ENCODE measurements at places on chromosomes 12 and 14. TPM values are rescaled to one million over a fixed set of nuclear protein-coding genes. Genes with fewer than 3 reads are reported as not detected.

The ERBB3 gene
- 38.6 TPM for total RNA-seq

The LPAR5 gene
- 2.0 TPM for total RNA-seq

The IL23A gene
- total RNA-seq: 1.0 TPM

The STAC3 gene
- 5.0 TPM for total RNA-seq

The FAR2 gene
- total RNA-seq: 17.4 TPM

The AJUBA gene
- 39.5 TPM for total RNA-seq

The GALNT8 gene
- 0.09 TPM for total RNA-seq

The GLIPR1L2 gene
- total RNA-seq: 1.2 TPM

GRCh38 chr12:121774968-121775474 is 18.5 kb downstream of the RHOF start:
- no peaks in the 10 kb centered on the region for H3K27me3 ChIP-seq
- peak; percentile 61 for DNase-seq
- no peak overlapping the region for H3K4me3 ChIP-seq
- H3K27ac ChIP-seq: peak overlapping the region; percentile 48
- no peaks in the 10 kb centered on the region for H3K36me3 ChIP-seq

GRCh38 chr12:131831635-131832041 is 3.4 kb downstream of the MMP17 start:
- H3K36me3 ChIP-seq: no peaks in the 10 kb centered on the region
- peak overlapping the region; percentile 41 for H3K27ac ChIP-seq
- peaks cover 89% of the 10 kb centered on the region for H3K27me3 ChIP-seq
- peak overlapping the region; percentile 57 for H3K4me3 ChIP-seq
- DNase-seq: no peak

GRCh38 chr14:24887623-24888304 is 162.2 kb downstream of the STXBP6 start:
- DNase-seq: no peak
- no peaks in the 10 kb centered on the region for H3K36me3 ChIP-seq
- no peaks in the 10 kb centered on the region for H3K27me3 ChIP-seq
- no peak overlapping the region for H3K27ac ChIP-seq
- no peaks in the 10 kb centered on the region for H3K4me1 ChIP-seq

GRCh38 chr12:72432037-72432604 is 160.0 kb downstream of the TRHDE start:
- no peak overlapping the region for H3K27ac ChIP-seq
- no peaks in the 10 kb centered on the region for H3K4me1 ChIP-seq
- no peak for DNase-seq
- H3K4me3 ChIP-seq: no peak overlapping the region
- no peaks in the 10 kb centered on the region for H3K27me3 ChIP-seq

DNA sequence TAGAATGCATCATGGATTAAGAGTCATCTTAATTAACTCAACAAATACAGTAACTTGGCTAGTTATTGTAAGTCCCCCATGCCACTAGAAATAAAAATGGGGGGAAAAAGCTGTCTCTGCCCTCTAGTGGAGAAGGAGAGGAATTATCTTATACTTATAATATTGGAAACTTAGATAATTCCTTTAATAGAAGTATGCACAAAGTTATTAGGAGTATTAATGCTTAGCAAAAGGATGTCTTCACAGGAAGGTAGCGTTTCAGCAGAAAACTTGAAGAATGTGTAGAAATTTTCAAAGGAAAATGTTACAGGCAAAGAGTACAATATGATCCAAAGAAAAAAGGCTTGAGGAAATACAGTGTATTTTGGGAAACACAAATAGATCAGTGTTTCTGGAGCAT is 19.8 kb downstream of the OR5AU1 start:
- H3K27me3 ChIP-seq: peaks cover 7% of the 10 kb centered on the region
- no peaks in the 10 kb centered on the region for H3K4me1 ChIP-seq
- H3K4me3 ChIP-seq: no peak overlapping the region
- DNase-seq: no peak

DNA sequence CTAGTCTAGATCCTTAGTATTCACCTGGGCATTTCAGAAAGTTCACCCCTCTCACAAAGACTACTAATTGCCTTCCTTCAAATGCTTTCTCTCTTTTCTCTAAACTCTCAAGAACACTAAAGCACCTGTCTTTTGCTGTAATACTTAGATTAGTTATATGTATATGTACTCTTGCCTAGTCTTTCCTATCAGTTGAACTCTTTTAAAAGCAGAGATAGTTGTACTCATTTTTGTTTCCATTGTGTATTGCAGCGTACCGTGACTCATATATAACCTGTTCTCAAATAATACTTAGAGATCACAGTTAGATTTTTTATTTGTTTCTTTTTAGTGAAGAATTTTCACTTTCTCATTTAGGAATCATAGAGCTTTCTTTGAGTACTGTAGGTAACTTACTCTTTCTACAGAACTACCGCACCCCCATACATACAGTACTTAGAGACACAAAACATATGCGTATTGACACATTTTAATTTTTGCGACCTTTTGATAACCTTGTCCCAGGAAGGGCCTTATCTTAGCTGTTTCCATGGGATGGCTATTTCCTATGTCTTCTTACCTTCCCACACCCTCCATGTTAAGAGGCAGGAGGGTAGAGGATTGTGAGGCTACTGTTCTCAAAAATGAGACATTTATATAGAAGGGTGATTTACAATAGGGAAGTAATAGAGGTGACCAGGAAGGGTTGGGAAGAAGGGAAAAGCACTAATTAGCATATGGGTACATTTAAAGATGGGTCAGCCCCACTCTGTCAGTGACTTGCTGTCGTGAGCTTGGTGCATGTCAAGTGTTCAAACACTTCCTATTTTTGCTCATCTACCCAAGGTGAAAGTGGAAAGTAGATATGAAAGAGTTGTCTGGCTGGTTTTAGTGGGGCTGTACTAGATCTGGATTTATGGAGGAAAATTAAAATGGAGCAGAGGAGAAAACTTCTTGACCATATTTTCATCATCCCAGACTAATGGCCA is 74.3 kb downstream of the PLEKHA5 start:
- no peak for DNase-seq
- H3K27ac ChIP-seq: no peak overlapping the region
- H3K27me3 ChIP-seq: no peaks in the 10 kb centered on the region
- no peaks in the 10 kb centered on the region for H3K4me1 ChIP-seq

GRCh38 chr14:53113989-53114388 is 39.1 kb downstream of the DDHD1 start:
- no peaks in the 10 kb centered on the region for H3K36me3 ChIP-seq
- no peaks in the 10 kb centered on the region for H3K4me1 ChIP-seq
- no peak overlapping the region for H3K27ac ChIP-seq
- H3K27me3 ChIP-seq: no peaks in the 10 kb centered on the region
- no peak for DNase-seq

DNA sequence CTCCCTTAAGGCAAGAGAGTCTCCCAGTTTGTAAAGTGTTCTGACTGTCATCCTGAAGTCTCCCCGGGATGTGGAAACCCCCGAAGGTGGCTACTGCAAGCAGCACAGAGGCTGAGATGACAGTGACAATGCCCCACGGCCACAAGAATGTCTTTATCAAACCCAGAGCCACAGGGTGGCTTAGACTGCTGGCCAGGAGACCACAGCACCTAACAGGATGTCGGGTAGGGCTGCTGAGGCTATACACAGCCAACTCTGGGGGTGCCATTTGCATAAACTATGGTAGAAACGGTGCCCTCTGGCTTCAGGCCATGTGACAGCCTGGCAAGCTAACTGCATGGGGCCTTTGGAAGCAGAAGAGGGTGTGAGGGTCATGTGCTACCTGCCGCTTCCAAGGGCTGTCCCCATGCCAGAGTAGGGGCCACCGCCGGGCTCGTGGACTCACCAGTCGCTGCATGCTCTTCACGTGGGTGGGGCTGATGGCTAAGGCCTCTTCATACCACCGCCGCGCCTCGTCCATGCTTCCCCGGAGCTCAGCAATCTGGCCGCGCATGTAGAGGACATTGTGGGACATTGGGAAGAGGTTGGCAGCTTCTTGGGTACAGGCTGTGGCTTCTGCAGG is 180.9 kb downstream of the CALM1 start:
- peak overlapping the region; percentile 19 for H3K27ac ChIP-seq
- H3K36me3 ChIP-seq: no peaks in the 10 kb centered on the region
- no peak for DNase-seq
- no peak overlapping the region for H3K4me3 ChIP-seq

GRCh38 chr14:51479584-51480325 is 172.0 kb upstream of the FRMD6 start:
- no peaks in the 10 kb centered on the region for H3K4me1 ChIP-seq
- H3K36me3 ChIP-seq: no peaks in the 10 kb centered on the region
- H3K4me3 ChIP-seq: no peak overlapping the region

- H3K4me1 ChIP-seq: no peaks in the 10 kb centered on the region
- no peak overlapping the region for H3K4me3 ChIP-seq
- no peaks in the 10 kb centered on the region for H3K36me3 ChIP-seq
- H3K27ac ChIP-seq: no peak overlapping the region
- DNase-seq: no peak
- H3K27me3 ChIP-seq: peaks cover 37% of the 10 kb centered on the region
These were observed 3.6 kb downstream of the SLC4A8 start for GRCh38 chr12:51428256-51428655.

GRCh38 chr14:25007832-25008231 is 42.1 kb downstream of the STXBP6 start:
- H3K4me3 ChIP-seq: no peak overlapping the region
- peak overlapping the region; percentile 4 for H3K27ac ChIP-seq
- no peaks in the 10 kb centered on the region for H3K27me3 ChIP-seq
- peaks cover 10% of the 10 kb centered on the region for H3K4me1 ChIP-seq

- H3K27me3 ChIP-seq: no peaks in the 10 kb centered on the region
- H3K4me1 ChIP-seq: no peaks in the 10 kb centered on the region
- DNase-seq: no peak
- H3K36me3 ChIP-seq: no peaks in the 10 kb centered on the region
- H3K4me3 ChIP-seq: no peak overlapping the region
These were observed 316.4 kb downstream of the NOVA1 start for GRCh38 chr14:26281280-26281998.

- H3K27me3 ChIP-seq: no peaks in the 10 kb centered on the region
- H3K4me3 ChIP-seq: no peak overlapping the region
- no peak for DNase-seq
- no peaks in the 10 kb centered on the region for H3K4me1 ChIP-seq
These were observed 138.1 kb upstream of the FLRT2 start for GRCh38 chr14:85391892-85392291.

GRCh38 chr14:49994951-49995561 is 102.2 kb downstream of the ARF6 start:
- H3K27me3 ChIP-seq: no peaks in the 10 kb centered on the region
- DNase-seq: no peak
- H3K4me1 ChIP-seq: peaks cover 13% of the 10 kb centered on the region
- H3K36me3 ChIP-seq: no peaks in the 10 kb centered on the region

DNA sequence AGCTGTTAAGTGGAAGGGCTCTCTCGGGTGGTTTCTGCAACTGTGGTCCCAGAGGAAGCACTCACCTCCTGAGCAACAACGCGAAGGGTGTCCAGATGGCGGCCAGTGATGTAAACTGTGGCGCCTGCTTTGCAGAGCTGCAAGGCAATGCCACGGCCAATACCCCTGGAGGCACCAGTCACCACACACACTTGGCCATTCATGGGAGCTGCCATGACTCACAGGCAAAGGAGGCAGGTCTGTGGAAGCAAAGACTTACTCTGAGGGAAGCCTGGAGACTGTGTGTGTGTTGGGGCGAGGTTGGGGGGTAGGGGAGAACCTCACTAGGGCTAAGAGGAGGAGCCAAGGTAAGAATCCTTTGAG is 707 bp downstream of the DHRS1 start:
- H3K27ac ChIP-seq: peak overlapping the region; percentile 73
- H3K36me3 ChIP-seq: peaks cover 49% of the 10 kb centered on the region
- DNase-seq: no peak
- H3K4me3 ChIP-seq: peak overlapping the region; percentile 91
- no peaks in the 10 kb centered on the region for H3K27me3 ChIP-seq

- H3K4me3 ChIP-seq: no peak overlapping the region
- H3K27me3 ChIP-seq: no peaks in the 10 kb centered on the region
- H3K27ac ChIP-seq: no peak overlapping the region
- DNase-seq: no peak
- H3K36me3 ChIP-seq: no peaks in the 10 kb centered on the region
These were observed 48.7 kb upstream of the CDKN3 start for GRCh38 chr14:54348001-54348611.

- H3K4me3 ChIP-seq: no peak overlapping the region
- H3K27ac ChIP-seq: no peak overlapping the region
- H3K4me1 ChIP-seq: peaks cover 2% of the 10 kb centered on the region
- H3K27me3 ChIP-seq: no peaks in the 10 kb centered on the region
- H3K36me3 ChIP-seq: no peaks in the 10 kb centered on the region
- DNase-seq: no peak
These were observed 8.8 kb upstream of the IFI27L2 start for GRCh38 chr14:94138251-94138650.

GRCh38 chr14:37232907-37233481 is 35.3 kb downstream of the MIPOL1 start:
- H3K27ac ChIP-seq: no peak overlapping the region
- no peaks in the 10 kb centered on the region for H3K36me3 ChIP-seq
- H3K4me3 ChIP-seq: no peak overlapping the region
- no peaks in the 10 kb centered on the region for H3K27me3 ChIP-seq
- no peaks in the 10 kb centered on the region for H3K4me1 ChIP-seq

DNA sequence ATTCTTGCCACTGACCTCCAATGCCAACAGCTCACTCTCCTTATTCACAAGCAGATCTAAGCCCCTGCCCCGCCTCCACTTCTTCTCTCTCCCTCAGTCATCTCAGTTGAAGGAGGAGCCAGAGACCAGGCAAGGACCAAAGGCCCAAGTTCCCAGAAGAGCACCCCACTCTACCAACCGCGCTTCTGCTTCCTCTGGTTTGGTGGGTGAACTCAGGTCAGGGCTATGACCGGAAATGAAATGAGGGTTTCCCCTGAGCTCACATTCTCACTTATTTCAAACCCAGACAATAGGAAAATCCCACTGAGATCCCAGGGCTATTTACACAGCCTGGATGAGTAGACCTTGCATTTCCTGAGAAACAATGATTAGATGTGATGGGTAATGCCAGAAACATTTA is 9.9 kb downstream of the DPF3 start:
- no peak overlapping the region for H3K4me3 ChIP-seq
- no peaks in the 10 kb centered on the region for H3K4me1 ChIP-seq
- H3K27ac ChIP-seq: no peak overlapping the region
- H3K36me3 ChIP-seq: no peaks in the 10 kb centered on the region
- H3K27me3 ChIP-seq: no peaks in the 10 kb centered on the region
- DNase-seq: no peak

- no peak overlapping the region for H3K4me3 ChIP-seq
- no peak overlapping the region for H3K27ac ChIP-seq
- no peaks in the 10 kb centered on the region for H3K36me3 ChIP-seq
These were observed 13.1 kb upstream of the SRSF5 start for GRCh38 chr14:69753860-69754259.

DNA sequence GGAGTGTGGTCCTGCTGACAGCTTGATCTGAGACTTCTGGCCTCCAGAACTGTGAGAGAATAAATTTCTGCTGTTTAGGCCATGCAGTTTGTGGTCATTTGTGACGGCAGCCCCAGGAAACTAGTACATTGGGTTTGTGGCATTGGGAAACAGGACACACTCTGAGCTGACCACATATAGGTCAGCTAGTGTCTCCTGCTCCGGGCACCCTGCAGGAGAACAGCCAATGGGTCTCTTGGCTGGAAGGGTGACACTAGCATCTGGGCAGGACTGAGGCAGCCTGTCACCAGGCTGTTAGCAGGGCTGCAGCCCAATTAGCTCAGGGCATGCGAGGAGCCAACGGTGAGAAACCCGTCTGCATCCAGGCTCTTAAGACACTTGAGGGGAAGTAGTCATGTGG is 83.2 kb downstream of the PITPNM2 start:
- no peak overlapping the region for H3K27ac ChIP-seq
- DNase-seq: no peak
- H3K27me3 ChIP-seq: no peaks in the 10 kb centered on the region
- H3K4me1 ChIP-seq: peaks cover 65% of the 10 kb centered on the region
- H3K36me3 ChIP-seq: no peaks in the 10 kb centered on the region

- H3K4me1 ChIP-seq: peaks cover 11% of the 10 kb centered on the region
- H3K27ac ChIP-seq: peak overlapping the region; percentile 53
- no peaks in the 10 kb centered on the region for H3K36me3 ChIP-seq
- no peak for DNase-seq
These were observed 4.8 kb downstream of the SLC41A2 start for GRCh38 chr12:104953323-104953722.

Data from left lung (tissue), 14 donors.